ENCODE measurements at places on chromosomes 3 and 15.

DNA sequence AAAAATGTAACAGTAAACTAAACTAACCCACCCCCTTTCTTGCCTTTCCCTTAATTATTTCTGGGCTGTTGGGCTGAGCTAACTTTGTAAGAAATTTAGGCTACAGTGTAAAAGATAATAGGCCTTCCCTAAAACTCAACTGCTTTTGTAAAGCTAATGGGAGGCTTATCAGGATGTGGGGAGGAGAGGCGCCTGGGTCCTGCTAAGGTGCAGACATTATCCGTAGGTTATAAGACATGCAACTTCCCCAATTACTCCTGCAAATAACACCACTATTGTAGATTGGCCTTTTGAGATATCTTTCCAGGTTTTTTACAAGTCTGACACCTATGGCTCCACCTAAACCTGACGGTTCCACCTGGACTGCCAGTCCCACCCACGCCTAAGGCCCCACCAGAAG lies 88.3 kb downstream of the NPAP1 start:
- DNase-seq = no peak

GRCh38 chr3:113773381-113773780 lies 26.5 kb downstream of the ATP6V1A start:
- DNase-seq = no peak

GRCh38 chr15:26028086-26028740 lies 165.1 kb upstream of the ATP10A start:
- no peak for DNase-seq

DNA sequence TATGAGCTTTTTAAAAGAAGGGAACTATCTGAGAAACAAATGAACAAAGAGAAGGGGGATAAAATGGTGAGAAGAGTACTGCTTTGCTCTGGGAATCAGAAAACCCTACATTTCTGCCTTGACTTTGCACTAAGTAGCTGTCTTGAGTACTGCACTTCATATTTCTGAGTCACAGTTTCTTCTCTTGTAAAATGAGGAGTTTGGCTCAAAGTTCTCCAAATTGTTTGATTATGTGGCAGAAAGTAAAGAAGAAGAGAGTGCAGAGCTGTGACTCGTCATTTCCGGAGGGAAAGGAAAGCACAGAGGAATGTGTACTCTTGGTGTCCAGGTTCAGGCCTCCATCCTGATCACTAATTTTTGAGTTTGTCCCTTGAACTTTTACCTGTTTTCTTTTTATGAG lies 54.7 kb downstream of the TP63 start:
- no peak for DNase-seq

DNA sequence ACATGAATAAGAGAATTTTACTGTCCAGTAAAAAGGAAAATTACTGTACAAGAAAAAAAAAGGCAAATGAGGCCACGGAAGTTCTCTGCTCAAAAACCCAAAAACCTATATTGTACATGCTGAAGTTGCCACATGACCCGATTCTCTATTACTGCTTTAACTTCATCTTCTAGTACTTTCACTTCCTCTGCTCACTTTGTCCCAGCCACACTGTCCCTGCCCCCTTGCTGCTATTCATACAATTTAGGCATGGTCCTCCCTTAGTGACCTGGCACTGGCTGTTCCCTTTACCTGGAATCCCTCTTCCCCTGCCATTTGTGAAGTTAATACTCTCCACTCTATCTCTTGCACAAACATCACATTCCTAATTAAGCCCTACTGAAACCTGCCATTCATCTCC lies 457.4 kb downstream of the MAGI1 start:
- DNase-seq = no peak

DNA sequence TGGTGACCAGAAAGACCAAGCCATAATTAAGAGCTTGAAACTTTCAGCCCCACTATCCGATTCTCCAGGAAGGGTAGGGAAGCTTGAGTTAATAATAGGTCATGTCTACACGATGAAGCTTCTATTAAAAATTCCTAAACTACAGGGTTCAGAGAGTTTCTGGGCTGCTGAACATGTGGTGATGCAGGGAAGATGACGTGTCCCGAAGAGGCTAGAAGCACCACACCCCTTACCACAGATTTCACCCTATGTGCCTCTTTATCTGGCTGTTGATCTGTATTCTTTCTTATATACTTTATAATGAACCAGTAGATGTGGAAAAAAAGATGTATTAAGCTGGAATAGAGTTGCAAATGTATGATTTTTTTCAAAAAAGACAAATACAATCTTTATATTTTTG lies 473.4 kb downstream of the NLGN1 start:
- DNase-seq = no peak

Measured in stimulated activated CD4-positive, alpha-beta T cell treated with anti-CD3 and anti-CD28 coated beads, TNF-alpha, amount 100 ng/mL, for 4 hours (primary cell).